ENCODE measurements at places on chromosomes 1 and 21.

- DNase-seq, result no peak
Measured at GRCh38 chr1:42730002-42730401, 10.0 kb downstream of the CLDN19 start.

- DNase-seq, result no peak
Measured at GRCh38 chr1:208174200-208174599, 70.0 kb downstream of the PLXNA2 start.

GRCh38 chr1:108077991-108078390, 113.0 kb upstream of the VAV3 start:
- DNase-seq, result no peak

DNA sequence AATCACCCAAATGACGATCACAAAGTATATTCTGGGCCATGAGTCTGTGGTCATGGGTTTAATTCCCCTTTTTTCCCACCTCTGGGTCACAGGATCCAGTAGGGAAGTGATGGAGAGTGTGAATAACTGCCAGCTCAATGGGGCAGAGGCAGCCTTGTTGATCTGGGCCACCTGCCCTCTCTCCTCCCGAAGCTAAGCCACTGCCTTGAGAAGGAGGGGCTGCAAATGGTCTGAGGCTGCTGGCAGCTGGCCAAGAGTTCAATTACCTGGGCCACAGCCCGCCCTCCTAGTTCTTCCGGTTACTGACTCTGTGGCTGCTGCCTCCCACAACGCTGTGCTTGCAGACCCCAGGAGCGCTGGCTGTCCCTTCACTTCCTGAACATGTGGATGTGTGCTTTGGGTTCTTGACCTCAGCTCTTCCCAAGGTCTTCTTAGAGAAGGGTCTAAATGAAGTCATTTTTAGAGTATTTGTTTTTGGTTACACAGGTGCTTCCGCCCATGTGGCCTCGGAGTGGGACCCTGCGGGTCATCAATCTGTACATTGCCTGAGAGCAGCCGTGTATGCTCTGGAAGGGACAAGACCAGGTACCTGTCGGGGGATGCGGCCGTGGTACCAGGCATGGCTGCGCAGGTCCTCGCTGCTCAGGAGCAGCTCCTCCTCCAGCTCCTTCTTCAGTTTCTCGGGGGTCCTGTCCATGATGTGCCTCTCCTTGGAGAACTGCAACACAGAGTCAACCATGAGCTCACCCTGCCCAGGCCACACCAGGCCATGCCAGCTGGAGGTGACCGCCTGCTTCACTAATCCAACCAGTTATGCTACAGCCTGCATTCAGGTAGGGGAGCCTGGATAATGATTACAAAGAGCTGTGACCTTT, 89.7 kb downstream of the BCAR3 start:
- DNase-seq, result no peak

DNA sequence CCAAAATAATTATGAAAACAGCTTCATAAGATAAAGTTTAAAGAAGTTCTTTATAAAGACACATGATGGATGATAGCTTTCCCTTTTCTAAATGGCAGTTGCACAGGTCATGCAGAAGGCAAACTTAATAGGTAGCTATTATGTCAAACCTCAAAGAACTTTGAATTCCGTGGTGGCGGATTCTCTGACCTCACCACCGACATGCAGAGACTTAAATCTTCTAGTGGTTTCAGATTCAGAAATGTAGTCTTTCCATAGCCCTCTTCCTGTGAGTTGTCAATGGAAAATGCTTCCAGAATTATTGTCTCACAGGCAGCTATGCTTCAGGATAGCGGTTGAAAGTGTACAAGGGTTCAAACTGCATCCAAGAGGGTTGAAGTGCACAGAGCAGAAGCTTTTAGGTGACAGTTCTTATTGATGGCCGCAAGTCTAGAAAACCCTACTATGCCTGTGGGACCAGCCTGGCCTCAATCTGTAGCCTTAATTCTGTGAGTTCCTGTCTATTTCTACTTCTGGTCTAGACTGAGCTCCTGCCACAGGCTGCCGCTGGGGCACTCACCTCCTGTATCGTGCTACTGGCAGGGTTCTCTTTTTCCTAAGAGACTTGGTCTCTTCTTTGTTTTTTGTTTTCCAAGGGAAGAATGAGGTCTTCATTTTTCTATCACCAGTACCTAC, 117.0 kb upstream of the ERRFI1 start:
- DNase-seq, result no peak

GRCh38 chr1:190373705-190374336, 103.8 kb downstream of the BRINP3 start:
- no peak for DNase-seq

All from stimulated activated CD4-positive, alpha-beta T cell treated with anti-CD3 and anti-CD28 coated beads, Interleukin-1b, Interleukin-23, amount 100 ng/mL, for 48 hours (primary cell).